ENCODE measurements at places on chromosomes 12 and 14.

- no peak for DNase-seq
These were observed 54.1 kb downstream of the DUSP16 start for GRCh38 chr12:12508612-12509011.

- no peak for DNase-seq
These were observed 23.3 kb upstream of the APPL2 start for GRCh38 chr12:105259226-105259625.

GRCh38 chr14:55151601-55152000 lies 22.5 kb downstream of the LGALS3 start:
- DNase-seq: no peak

DNA sequence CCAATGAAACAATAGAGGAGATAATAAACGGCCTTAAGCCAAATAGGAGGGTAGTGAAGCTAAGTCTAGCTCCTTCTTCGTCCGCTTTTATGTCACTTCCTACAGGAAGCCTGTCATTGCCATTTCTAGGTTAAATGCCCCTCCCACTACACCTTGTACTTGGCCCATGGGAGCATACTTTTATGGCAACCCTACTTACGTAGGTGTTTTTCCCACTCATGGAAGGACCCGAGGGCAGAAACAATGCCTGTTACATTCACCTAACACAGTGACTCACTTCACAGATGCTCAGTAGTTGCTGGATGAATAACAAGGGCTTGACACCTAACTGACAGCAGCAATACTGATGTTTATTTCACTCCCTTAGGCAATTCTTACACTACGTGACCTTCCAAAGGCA lies 44.5 kb downstream of the ALKBH1 start:
- no peak for DNase-seq
